ENCODE measurements at places on chromosomes 4 and X.
A peak's percentile ranks its signal among the peaks of the same experiment; 100 is the strongest.

GRCh38 chr4:66691101-66691500 is 854.2 kb downstream of the CENPC start:
- no peak for DNase-seq

DNA sequence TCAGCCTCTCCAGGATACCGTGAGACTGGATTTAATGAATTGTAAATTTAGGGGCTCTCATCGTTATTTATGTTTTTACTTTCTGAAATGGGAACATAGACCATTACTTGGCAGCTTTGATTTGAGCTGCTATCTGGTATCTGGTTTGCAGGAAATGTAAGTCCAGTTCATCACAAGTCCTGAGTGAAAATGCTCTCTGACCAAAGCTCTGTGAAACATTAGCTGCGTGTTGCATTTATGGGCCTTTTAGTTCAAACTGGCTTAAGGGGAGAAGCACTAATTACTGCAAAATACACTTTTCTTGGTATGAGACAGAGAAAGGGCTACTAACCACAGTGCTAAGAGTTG is 420 bp downstream of the CC2D2A start:
- no peak for DNase-seq

DNA sequence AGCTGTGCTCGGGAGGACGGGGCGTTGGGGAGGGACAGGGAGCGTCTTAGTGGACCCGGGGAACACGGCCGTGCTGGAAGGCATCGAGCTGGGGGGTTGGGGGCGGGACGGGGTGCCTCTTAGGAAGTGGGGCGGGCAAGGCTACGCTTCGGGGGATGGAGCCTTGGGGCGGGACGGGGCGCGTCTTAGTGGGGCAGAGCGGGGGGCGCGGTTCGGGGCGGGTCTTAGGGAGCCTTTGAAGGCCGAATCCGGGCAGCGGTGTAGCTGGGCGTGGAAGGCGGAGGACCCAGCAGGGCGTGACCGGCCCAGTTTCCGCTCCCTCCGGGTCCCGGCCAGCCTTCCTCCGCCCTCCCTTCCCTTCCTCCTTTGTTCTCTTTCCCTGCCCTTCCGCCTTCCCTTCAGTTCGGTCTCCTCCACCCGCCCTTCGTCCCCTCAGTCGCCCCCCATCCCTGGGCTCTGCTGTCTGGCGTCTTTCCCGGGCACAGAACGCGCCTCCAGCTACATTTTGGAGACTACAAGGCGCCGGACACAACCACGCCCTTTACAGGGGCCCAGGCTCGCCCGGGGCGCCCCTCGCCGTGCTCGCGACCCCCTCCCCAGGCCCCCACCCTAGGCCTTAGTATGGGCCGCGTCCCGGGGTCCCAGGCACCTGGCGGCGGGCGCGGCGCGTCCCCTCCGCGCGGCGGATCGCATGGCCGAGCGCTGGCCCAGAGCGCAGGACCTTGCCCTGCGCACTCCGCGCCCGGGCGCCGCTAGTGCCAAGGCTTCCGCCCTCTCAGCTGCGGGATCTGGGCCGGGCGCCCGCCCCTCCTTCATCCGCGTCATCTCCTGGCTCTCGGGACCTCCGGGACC is at the start of gene ARSD:
Gene ARSD (minus strand): TSS at position 757 of the 852 bp plus-strand sequence. CDS start 64 bp downstream, at position 693.
- DNase-seq, result peak; percentile 88

- no peak for DNase-seq
Measured at GRCh38 chr4:102612824-102613366, 111.7 kb downstream of the NFKB1 start.

DNA sequence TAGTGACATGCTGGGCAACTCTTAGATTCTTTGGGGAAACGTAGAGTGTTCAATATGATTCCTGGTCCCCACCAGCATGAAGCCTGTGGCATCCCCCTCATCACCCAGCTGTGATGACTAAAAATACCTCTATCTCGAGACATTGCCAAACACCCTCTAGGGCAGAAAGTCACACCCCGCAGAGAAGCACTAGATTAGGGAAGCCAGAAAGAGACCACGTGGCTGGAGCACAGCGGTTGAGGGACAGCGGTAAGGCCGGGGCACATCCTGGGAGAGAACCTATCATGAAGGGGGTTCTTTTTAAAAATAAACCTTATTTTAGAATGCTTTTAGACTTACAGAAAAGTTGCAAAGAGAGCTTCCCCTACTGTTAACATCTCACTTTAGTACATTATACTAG is 11.0 kb downstream of the FAT1 start:
- no peak for DNase-seq

- DNase-seq, result no peak
Measured at GRCh38 chr4:129144755-129145206, 48.8 kb downstream of the C4orf33 start.

DNA sequence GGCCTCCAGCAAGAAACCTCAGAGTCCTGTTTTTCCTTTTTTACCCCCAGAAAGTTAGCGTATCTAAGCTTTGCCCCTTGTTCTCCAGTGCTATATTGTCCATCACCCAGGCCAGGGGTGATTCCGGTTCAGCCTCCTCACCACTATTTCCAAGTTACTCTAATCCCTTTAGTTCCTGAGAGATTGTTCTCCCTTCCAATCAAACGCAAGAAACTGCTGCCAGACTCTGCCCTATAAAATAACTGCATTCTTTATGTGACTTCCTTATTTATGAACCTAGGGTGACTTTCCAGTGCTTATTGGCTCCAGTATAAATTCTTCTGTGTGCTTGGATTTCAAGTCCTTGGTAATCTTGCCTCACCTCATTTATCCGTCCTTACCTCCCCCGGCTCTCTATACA is 65.7 kb downstream of the CLCN5 start:
- no peak for DNase-seq

DNA sequence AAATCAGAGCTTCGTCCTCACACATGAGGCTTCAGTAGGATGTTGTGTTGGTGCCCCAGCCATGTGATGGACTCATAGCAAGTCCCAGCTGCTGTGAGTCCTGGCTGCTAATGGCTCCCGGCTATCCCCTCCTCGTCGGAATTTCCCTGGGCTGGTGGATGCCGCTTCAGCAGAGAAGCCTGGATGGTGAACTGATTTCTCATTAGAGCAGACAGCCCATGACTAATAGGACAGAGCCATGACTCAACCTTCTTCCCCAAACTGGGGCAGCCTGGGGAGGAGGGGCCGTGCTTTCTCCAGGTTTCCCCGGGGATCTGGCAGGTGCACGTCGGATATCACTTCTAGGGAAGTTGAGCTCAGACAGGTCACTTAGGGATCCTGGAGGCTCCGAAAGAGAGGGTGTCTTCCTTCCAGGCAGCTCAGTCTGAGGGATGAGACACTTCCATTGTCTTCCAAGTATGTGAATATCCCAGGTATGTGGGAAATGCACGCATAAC is 112.7 kb downstream of the ASMT start:
- DNase-seq, result no peak

- no peak for DNase-seq
Measured at GRCh38 chr4:184907810-184908209, 82.0 kb upstream of the ACSL1 start.

- no peak for DNase-seq
Measured at GRCh38 chr4:110480031-110480549, 4.1 kb downstream of the ENPEP start.

DNA sequence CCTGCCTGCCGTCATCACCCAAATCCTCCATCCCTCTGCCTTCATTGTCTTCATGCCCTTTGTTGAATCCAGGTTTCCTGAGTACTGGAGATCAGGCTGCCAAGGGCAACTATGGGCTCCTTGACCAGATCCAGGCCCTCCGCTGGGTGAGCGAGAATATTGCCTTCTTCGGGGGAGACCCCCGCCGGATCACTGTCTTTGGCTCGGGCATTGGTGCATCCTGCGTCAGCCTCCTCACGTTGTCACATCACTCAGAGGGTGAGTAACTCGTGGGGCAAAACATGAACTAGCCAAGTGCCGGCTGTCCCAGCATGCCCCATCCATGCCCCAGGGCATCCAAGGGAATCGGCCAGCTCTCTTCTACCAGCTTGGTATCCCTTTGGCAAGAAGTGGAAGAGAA is 19.4 kb downstream of the NLGN3 start:
- DNase-seq, result no peak

Measured in natural killer cell treated with Interleukin-12 subunit alpha and Interleukin-12 subunit beta and Interleukin-15 and Interleukin-18, amount 100 ng/mL, for 72 hours (primary cell).